Uterine smooth muscle cell (primary cell): ENCODE measurements at places on chromosomes 3 and 15. TPM values are rescaled to one million over a fixed set of nuclear protein-coding genes. Genes with fewer than 3 reads are reported as not detected.

Gene DNASE1L3
- total RNA-seq, result not detected in 2 replicates

Gene MYZAP
- total RNA-seq, result 1.2 and 1.6 TPM in 2 replicates

Gene TRPM1
- total RNA-seq, result not detected in 2 replicates

Gene CCDC33
- total RNA-seq, result 0.12 and 0.22 TPM in 2 replicates

Gene LNP1
- total RNA-seq, result 3.0 and 5.8 TPM in 2 replicates
